ENCODE measurements at places on chromosomes 13 and 19.

DNA sequence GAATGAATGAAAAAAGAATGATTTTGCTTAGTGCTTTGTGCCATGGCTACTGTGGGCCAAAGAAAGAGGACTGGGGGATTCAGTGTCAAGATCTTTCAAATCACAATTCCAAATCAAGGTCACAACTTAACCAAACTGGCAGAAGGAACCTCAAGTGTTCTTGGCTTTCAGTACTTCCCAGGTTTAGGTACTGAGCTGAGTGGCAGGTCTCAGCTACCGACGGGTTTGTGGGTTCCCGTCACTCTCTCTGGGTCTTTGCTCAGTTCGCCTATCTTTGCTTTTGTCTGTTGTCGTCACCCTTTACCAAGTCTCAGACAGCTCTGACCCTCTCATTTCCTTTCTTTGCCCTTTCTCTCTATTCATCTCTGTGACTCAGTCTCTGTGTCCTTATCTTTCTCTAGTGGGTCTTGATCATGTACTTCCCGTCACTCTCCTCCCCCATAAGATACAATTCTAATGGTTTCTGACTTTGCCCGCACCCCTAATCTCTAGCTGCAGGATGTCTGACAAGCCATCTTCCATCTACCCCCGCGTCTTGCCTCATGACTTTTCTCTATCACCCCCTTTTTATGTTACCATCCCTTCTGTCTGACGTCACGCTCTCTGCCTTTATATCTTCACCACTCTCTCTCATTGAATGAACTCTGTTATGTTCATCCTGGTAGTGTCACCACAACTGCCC is 33.3 kb upstream of the LRRC4B start:
- no peaks in the 10 kb centered on the region for H3K27me3 ChIP-seq
- no peak for DNase-seq

- H3K27ac ChIP-seq = no peak overlapping the region
- no peaks in the 10 kb centered on the region for H3K27me3 ChIP-seq
- H3K4me1 ChIP-seq = peaks cover 2% of the 10 kb centered on the region
- no peak overlapping the region for H3K4me3 ChIP-seq
- H3K36me3 ChIP-seq = no peaks in the 10 kb centered on the region
- no peak for DNase-seq
Measured at GRCh38 chr13:31038834-31039552, 106.5 kb downstream of the TEX26 start.

DNA sequence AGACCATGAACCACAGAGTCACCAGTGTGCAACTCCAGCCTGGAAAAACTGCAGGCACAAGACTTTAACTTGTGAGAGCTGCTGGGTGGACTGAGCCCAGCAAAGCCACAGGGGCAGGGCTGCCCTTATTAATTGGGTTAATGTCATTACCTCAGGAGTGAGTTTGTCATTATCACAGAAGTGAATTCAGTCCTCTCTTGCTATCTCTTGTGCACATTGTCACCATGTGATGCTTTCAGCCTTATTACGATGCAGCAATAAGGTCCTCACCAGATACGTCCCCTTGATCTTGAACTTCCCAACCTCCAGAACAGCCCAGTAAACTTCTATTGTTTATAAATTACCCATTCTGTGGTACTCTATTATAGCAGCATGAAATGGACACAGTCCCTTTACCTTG is 158.1 kb downstream of the LHFPL6 start:
- no peaks in the 10 kb centered on the region for H3K36me3 ChIP-seq
- DNase-seq = no peak
- no peaks in the 10 kb centered on the region for H3K27me3 ChIP-seq
- H3K4me1 ChIP-seq = peaks cover 9% of the 10 kb centered on the region

DNA sequence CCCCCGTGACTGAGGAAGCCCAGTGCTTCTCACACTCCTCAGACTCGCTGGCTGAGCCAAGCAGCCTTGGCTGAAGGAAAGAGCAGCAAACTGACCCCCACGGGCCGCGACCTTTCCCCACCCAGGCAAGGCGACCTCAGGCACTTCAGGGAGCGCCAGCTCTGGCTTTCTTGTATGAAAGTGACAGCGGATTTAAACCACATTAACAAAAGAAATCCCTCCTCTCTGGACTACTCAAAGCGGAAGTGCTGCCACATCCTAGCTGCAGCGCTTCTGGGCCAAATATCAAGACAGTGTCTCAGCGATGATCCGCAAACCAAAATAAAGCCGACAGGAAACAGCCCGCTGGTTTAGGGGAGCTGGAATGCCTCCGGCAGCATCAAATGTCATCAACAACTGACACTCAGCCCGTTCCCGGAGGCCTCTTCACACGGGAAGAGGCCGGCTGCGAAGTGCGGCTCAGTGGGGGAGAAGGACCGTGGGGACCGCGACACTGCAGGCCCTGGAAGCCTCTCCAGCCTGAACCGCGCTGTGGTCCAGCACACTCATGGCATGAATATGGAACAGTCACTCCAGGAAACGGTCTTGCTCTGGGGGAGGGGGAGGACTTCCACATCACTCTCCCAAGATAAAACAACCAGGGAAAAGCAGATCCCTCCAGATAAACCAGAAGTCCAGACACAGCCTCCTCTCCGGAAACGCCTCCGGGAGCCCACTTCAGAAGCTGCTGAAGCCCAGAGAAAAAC is 1.4 kb downstream of the RASA3 start:
- peak overlapping the region; percentile 70 for H3K4me3 ChIP-seq
- H3K27me3 ChIP-seq = no peaks in the 10 kb centered on the region
- DNase-seq = no peak
- H3K27ac ChIP-seq = peak overlapping the region; percentile 90

DNA sequence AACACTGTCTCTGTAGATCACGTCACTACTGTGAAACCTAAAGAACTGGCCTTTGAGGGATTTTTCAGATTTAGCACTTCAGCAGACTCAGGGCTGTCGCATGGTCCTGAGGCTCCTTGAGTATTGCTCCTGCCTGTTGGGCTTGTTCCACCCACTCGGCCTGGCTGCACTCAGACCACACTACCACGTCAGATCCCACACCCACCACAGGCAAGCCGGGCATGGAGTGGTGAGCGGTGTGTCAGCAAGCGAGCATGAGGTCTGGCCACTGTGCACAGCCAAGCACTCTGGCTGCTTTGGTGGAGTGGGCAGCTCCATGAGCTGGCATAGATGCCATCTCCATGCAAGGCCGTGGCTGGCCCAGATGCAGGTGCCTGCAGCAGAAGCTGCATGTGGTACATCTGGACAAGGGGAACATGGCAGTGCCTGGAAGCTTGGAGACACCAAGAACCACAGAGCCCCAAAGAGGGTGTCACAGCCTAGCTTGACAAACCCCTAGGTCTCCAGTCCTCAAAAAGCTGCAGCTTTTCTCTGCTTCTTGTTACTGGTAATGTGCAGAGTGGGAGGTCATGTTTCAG is 9.4 kb upstream of the IGFL1 start:
- H3K4me3 ChIP-seq = no peak overlapping the region
- H3K36me3 ChIP-seq = no peaks in the 10 kb centered on the region
- DNase-seq = peak; percentile 89

DNA sequence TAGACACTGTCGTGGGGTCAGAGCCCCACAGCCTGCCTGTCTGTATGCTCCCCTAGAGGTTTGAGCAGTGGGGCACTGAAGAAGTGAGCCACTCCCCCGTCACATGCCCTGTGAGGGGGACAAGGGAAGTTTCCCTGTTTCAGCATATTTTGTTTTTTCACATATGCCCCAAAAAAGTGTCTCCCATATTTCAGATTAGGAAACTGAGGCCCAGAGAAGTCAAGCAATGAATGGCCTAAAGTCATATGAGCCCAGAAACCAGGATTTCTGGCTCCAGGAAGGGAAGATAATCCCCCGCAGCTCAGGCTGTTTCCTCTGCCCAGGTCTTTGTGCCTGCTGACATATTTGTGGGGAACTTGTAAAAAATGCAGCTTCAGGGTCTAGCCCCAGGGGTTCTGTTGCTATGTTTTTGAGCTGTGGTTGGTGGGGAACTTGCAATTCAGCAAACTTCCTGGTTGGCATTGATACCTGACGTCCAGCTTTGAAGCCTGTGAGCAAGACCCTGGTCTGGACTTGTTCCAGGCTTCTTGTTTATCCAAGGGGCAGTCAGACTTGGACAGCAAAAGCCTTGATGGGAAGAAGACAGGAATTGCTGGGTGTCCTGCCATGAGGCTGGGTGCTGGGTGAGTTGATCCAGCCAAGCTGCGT is 9.5 kb downstream of the RASL11A start:
- H3K27ac ChIP-seq = no peak overlapping the region
- peaks cover 12% of the 10 kb centered on the region for H3K4me1 ChIP-seq
- no peak overlapping the region for H3K4me3 ChIP-seq
- H3K36me3 ChIP-seq = no peaks in the 10 kb centered on the region
- no peak for DNase-seq

- H3K36me3 ChIP-seq = no peaks in the 10 kb centered on the region
- DNase-seq = no peak
- H3K4me1 ChIP-seq = no peaks in the 10 kb centered on the region
- H3K27me3 ChIP-seq = no peaks in the 10 kb centered on the region
Measured at GRCh38 chr13:57698851-57699250, 67.3 kb downstream of the PCDH17 start.

DNA sequence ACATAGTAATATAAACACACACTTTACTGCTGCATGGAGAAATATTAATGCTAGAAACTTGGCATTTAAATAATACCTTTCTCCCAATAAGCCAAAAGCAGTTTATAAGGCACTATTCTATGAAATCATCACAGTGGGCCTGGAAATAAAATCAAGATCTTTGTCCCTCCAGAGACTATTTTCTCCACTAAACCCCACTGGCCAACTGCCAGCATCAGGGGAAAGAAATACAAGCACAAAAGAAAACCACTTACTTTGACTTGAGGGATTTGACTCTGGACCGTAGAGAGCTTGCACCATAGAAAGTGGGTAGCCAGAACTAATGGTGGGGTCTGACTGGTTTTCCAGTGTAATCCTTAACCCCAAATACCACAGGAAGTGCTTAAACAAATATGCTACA is 71.9 kb downstream of the DCLK1 start:
- DNase-seq = no peak
- H3K36me3 ChIP-seq = no peaks in the 10 kb centered on the region
- H3K4me3 ChIP-seq = no peak overlapping the region
- no peaks in the 10 kb centered on the region for H3K27me3 ChIP-seq
- H3K4me1 ChIP-seq = peaks cover 5% of the 10 kb centered on the region

DNA sequence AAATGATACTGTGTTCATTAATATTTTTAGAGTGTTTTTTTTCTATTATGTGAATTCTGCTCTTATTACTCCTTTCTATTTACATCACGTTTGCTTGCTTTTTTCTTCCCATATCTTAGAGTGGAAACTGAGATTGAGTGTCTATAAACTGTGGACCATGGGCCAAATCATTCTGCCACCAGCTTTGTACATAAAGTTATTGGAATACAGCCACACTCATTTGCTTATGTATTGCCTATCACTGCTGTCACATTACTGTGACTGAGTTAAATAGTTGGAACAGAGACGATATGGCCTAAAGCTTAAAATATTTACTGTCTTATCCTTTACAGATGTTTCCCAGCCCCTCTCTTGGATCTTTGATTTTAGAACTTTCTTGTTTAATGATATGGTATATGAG is 260.4 kb downstream of the MAB21L1 start:
- no peak overlapping the region for H3K4me3 ChIP-seq
- no peak for DNase-seq
- no peaks in the 10 kb centered on the region for H3K27me3 ChIP-seq
- no peaks in the 10 kb centered on the region for H3K4me1 ChIP-seq
- H3K36me3 ChIP-seq = no peaks in the 10 kb centered on the region
- H3K27ac ChIP-seq = no peak overlapping the region

DNA sequence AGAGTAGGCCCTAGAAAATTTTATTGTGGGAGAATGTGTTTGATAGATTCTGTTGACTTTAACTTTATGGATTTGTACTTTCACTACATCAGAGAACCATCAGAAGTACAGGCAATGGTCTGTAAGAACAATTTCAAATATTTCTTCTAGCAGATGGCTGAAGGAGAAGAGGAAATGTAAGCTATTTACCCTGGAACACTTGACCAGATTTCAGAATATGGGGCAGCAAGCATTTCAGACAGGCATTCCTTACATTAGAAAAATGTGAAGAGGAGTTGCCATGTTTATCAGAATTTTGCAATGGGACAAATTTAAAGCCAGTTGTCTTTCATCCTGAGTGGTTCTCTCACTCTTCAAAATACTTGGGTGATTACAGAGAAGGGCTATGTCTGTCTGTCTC is 7.5 kb downstream of the FRY start:
- no peaks in the 10 kb centered on the region for H3K27me3 ChIP-seq
- peaks cover 10% of the 10 kb centered on the region for H3K4me1 ChIP-seq
- no peak for DNase-seq
- H3K36me3 ChIP-seq = no peaks in the 10 kb centered on the region
- no peak overlapping the region for H3K27ac ChIP-seq

DNA sequence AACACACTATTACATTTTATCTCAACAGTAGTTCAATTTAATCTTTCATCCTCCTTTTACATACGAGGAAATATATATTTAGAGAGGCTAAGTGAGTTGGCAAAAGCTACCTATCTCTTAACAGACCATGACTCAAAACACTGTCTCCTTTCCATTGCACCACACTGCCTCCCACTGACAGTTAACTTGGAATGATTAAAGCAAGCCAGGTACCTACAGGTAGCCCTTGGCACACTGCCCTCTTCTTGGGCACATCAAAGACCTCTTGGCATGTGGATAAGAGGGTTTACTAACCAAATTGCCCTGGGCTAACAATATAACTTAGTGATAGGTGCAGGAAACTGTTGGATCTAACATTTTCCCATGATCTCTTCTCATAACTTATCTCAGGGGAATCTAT is 1.8 kb downstream of the ABHD13 start:
- H3K4me3 ChIP-seq = no peak overlapping the region
- H3K27ac ChIP-seq = no peak overlapping the region
- peaks cover 48% of the 10 kb centered on the region for H3K4me1 ChIP-seq
- no peaks in the 10 kb centered on the region for H3K36me3 ChIP-seq

DNA sequence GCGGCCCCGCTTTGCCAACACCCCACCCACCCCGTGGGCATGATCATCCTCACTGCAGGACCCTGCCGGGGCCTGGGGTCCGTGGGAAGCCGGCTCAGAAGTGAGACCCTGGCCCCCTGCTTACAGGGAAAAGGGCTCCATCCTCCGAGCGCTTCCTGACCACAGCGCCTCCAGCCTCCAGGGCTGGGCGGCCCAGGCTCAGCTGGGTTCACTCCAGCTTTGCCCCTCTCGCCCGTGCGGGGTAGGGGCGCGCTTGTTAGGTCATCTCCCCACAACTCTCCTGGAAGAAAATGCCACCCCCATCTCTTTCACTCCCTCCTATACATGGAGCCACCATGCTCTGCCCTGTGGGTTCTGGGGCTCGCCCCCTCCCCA is 6.6 kb upstream of the C1QTNF9B start:
- H3K27ac ChIP-seq = no peak overlapping the region
- H3K4me3 ChIP-seq = peak overlapping the region; percentile 30
- H3K27me3 ChIP-seq = peaks cover 6% of the 10 kb centered on the region
- no peak for DNase-seq

- H3K36me3 ChIP-seq = no peaks in the 10 kb centered on the region
- H3K27ac ChIP-seq = no peak overlapping the region
- no peaks in the 10 kb centered on the region for H3K27me3 ChIP-seq
- no peak for DNase-seq
Measured at GRCh38 chr19:40552848-40553247, 23.8 kb upstream of the SHKBP1 start.

- H3K27me3 ChIP-seq = no peaks in the 10 kb centered on the region
- H3K36me3 ChIP-seq = peaks cover 22% of the 10 kb centered on the region
- DNase-seq = no peak
- H3K27ac ChIP-seq = no peak overlapping the region
Measured at GRCh38 chr19:4504297-4504701, 14.0 kb downstream of the PLIN4 start.

- DNase-seq = no peak
- H3K4me1 ChIP-seq = peaks cover 7% of the 10 kb centered on the region
- no peaks in the 10 kb centered on the region for H3K27me3 ChIP-seq
- H3K27ac ChIP-seq = no peak overlapping the region
- H3K36me3 ChIP-seq = peaks cover 40% of the 10 kb centered on the region
- no peak overlapping the region for H3K4me3 ChIP-seq
Measured at GRCh38 chr19:58311345-58311865, 6.2 kb downstream of the ERVK3-1 start.
